Stimulated activated CD4-positive, alpha-beta T cell treated with anti-CD3 and anti-CD28 coated beads, Interleukin-12 subunit alpha, Interleukin-12 subunit beta, amount 100 ng/mL, for 4 hours (primary cell): ENCODE measurements at places on chromosomes 4 and X.
A peak's percentile ranks its signal among the peaks of the same experiment; 100 is the strongest.

- peak; percentile 64 for DNase-seq
These were observed 1.6 kb downstream of the LONRF3 start for GRCh38 chrX:118975831-118976598.

GRCh38 chr4:20288047-20288650 is 36.4 kb downstream of the SLIT2 start:
- no peak for DNase-seq

DNA sequence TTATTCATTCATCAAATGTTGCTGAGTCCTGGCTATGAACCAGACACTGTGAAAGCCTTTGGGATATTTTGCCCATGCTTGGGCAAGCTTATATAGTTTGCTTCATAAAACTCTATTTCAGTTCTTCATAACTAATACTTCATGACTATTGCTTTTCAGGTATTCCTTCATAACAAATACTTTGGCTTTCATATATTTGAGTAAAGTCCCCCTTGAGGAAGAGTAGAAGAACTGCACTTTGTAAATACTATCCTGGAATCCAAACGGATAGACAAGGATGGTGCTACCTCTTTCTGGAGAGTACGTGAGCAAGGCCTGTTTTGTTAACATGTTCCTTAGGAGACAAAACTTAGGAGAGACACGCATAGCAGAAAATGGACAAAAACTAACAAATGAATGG is 1.7 kb upstream of the AFP start:
- no peak for DNase-seq

- no peak for DNase-seq
These were observed 111.5 kb downstream of the FBXW7 start for GRCh38 chr4:152424396-152424795.

GRCh38 chrX:53714580-53715345 is 28.2 kb upstream of the HUWE1 start:
- peak; percentile 44 for DNase-seq

GRCh38 chrX:38500866-38501265 is 60.5 kb upstream of the TSPAN7 start:
- no peak for DNase-seq

- no peak for DNase-seq
These were observed 70.4 kb downstream of the LDB2 start for GRCh38 chr4:16827794-16828724.

DNA sequence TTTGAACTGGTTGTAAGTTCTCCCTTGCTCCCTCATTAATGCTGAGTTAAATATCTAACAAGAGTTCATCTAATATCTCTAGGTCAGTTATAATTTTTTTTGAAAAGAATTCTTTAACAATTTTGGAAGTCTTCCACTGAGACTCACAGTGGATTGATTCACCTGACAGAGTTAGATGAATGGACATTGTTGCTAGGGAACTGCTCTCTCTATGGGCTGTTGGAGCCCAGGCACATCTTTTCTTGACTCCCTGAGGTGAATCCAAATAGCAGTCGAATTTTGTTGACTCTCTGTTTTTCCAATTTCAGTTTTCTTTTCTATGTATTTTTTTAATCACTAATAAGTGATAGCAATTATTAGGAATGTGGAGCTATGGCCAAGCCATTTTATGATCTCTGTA is 996.1 kb upstream of the PABPC4L start:
- no peak for DNase-seq

GRCh38 chr4:150079081-150079581 is 886 bp downstream of the DCLK2 start:
- no peak for DNase-seq

DNA sequence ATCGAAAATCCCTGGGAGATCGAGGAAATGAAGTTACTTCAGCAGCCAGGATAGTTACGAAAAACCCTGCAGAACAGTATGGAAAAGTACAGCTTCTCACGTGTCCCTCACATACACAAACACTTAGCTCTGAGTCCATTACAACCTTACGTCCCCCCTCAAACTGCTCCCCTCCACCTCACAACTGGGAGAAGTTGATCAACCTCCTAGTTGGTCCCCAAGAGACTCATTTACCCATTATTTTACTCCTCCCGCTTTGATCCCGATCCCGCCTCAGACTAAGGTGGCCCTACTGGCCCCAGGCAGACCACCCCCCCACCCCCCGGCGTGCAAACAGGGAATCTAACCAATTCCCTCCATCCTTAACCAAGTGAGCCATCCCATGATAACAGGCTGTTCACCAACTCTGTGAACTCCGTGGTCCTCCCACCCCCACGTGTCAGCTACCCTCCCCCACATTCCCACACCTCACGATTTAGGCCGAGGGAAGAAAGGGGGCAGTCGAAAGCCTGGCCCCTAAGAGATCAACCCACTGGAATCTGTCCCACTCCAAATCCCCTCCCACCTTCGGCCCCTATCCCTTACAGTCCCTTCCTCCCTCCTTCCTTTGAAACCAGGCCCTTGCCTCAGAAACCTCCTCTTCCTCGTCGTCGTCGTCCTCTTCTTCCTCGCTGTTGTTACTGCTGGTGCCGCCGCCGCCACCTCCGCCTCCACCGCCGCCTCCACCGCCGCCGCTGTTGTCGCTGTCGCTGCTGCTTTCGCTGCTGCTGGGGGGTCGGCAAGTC is 755 bp downstream of the ANKRD17 start:
- DNase-seq: no peak

- no peak for DNase-seq
These were observed 92.8 kb downstream of the TAB3 start for GRCh38 chrX:30795981-30796958.

- no peak for DNase-seq
These were observed 116.3 kb downstream of the SHROOM4 start for GRCh38 chrX:50697691-50698090.

GRCh38 chr4:11074581-11075241 is 354.0 kb downstream of the HS3ST1 start:
- no peak for DNase-seq

DNA sequence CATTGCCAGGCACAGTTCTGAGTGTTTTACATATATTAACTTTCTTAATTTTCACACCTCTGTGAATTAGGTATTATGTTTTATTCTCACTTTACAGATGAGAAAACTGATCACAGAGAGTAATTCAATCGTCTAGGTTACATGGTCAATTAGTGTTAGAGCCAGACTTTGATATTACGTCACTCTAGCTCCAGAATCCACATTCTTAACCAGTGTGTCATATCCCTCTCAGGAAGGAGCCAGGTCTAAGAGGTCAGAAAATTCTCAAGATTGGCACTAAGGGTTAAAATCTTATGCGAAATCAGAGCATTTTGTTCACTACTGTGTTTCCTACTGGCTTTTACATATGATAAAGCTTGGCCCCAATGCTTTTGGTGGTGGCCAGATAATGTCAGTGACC is 7.4 kb downstream of the DMP1 start:
- no peak for DNase-seq

GRCh38 chr4:20813700-20814099 is 113.4 kb downstream of the PACRGL start:
- DNase-seq: no peak

DNA sequence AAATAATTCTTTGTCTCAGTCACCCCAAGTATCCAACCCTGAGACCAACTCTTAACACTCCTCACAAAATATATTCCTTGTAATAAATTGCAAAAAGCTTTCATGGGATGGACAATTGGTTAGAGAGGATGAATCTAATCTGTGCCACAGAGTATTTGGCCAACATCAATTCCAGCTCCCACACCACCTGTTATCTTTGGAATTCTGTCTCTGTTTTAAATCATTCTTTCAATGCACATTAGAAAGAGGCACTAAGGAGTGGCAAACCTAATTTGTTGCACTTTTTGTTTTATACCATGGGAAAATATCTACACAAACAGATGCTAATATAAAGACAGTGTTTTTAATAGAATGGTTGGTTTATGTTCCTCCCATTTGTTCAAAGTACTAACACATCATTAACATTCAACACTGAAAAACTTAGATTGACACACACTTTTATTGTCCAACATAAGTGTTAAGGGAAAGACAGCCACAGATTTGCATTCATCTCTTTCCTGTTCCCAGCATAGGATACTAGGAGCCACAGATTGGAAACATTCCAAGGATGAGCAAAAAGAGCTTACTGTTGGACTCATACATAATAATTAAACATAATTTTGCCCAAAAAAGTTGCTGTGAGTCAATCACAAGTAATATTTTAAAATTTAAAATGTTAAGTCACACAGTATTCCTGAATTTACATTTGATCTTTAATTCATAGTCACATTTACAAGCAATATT is 116.4 kb downstream of the PPA2 start:
- DNase-seq: no peak

GRCh38 chr4:24794480-24794879 is 893 bp upstream of the SOD3 start:
- DNase-seq: no peak

GRCh38 chr4:93827272-93827947 is 1.1 kb upstream of the ATOH1 start:
- no peak for DNase-seq

- no peak for DNase-seq
These were observed 12.4 kb upstream of the CXCL2 start for GRCh38 chr4:74111306-74111975.

DNA sequence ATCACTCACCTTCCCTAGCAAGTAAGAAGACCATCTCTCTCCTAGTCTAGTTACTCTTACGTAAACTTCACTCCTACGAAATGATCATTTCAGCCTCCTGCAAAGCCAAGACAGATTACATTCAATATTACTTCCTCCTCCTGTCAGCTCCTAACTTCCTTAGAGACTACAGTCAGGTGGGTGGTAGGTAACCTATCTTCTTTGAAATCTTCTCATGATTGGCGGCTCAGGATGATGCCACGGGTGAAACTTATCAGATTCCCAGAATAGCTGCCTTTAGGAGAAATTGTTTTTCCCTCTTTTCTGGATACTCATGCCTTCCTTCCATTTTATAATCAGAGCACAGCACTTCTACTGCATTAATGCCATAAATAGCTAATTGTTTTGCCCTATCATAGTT is 744.8 kb upstream of the HS3ST1 start:
- DNase-seq: no peak

- no peak for DNase-seq
These were observed 220.3 kb downstream of the ADAMTS3 start for GRCh38 chr4:72348701-72349100.

DNA sequence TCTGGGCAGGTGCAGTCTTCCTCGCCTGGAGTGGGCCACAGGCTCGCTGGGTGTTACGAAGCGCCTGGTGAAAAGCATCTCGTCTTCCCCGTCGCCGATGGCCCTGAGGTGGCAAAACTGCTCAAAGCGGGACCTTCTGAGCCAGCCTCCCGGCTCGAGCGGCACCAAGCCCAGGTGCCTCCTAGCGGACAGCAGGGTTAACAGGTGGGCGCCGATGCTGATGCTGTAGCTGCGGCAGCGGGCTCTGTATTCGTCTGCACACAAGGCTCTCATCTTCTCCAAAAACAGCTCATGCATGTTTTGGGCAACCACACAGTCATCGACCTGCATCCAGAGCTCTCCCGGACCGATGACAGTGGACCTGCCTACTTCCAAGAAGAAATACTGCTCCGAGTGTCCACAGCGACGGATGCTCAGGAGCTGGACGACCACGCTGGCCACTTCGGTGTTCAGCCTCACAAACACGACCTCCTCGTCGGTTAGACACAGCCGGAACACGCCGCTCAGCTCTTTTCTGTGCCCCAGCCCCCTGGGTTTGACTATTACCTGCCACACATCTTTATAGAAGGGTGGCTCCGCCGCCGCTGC is 1.2 kb downstream of the IRS4 start:
- no peak for DNase-seq

GRCh38 chr4:85808864-85809263 is 333.9 kb downstream of the ARHGAP24 start:
- no peak for DNase-seq

DNA sequence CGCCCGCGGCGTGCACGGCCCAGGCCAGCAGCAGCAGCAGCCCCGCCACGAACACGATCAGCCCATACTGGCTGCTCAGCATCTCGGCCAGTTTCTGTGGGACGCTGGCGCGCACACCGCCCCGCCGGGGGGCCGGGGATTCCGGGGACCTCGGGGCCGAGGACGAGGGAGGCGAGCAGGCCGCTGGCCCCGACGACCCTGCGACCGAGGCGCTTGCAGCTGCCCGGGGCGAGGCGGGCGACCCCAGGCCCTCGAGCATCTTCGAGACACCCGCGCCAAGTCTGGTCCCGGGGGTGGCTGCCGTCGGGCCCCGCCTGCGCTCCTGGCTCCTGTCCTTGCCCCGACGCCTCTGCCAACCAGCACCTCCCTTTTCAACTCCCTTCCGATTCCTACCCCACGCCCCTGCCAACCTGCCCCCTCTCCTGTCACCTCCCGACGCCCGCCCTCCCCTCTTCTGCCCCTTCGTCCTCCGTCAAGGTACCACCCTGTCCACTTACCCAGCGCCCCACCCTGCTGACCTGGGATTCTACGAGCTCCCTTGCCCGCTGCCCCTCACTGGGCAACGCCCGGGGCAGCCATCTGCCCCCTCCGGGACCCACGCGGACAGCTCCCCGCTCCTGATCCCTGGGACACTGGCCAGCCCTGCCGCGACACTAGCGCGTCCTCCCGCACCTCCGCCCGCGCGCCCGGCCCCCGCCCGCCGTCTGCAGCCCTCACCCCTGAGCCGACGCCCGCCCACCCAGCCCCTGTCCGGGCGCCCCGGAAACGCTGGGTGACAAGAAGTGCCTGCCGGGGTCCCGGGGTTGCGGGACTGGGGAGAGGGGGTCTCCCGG is at the start of gene OTOP1:
Gene OTOP1, minus strand, starts transcription at position 324 of the 833 bp plus-strand sequence. Its CDS starts 65 bp downstream, at position 259.
- no peak for DNase-seq

- no peak for DNase-seq
These were observed 94.6 kb downstream of the IRS4 start for GRCh38 chrX:108641589-108642272.

GRCh38 chr4:44671636-44672035 is 6.6 kb upstream of the GUF1 start:
- no peak for DNase-seq

DNA sequence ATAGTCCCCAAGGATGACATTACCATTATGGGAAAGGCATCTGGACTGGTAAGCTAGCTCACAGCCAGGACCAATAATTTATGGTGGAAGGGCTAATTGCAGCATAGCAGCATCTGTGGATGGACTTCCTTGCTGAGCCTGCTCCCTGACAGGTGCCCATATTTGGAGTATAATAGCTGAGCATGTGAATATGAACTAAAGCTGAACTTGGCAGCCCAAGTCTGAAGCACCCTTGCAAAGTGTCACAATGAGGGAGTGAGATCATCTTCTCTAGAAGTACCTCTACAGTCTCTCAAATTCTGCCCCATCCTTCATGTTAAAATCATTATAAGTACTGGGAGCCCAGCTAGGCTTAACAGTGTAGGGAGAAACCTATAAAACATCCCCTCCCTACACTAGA is 128.2 kb upstream of the INPP4B start:
- no peak for DNase-seq

GRCh38 chrX:130066975-130067615 is 43.2 kb downstream of the ELF4 start:
- no peak for DNase-seq

- no peak for DNase-seq
These were observed 113.5 kb upstream of the HSD17B10 start for GRCh38 chrX:53547668-53548067.

- DNase-seq: no peak
These were observed 960.5 kb upstream of the IGFBP7 start for GRCh38 chr4:58070726-58071125.

DNA sequence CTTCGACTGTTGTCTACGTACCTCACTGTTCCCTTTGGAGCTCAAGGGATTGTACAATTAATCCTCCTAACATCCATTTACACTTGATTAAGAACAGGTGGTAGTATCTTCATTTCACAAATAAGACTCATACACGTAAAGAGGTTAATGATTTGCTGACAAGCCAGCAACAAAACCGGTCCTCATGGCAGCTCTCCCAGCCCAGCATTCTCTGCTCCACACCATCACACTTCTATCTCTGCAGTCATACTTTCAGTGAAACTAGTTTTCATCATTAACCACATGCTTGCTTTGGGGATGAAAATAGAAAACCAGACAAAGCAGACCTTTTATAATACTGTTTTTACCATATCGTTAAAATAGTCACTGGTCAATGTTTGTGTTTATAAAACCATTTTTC is 28.7 kb upstream of the CASK start:
- DNase-seq: no peak
